Posterior cingulate gyrus (tissue), 11 donors: ENCODE measurements at places on chromosomes 12 and 14.

DNA sequence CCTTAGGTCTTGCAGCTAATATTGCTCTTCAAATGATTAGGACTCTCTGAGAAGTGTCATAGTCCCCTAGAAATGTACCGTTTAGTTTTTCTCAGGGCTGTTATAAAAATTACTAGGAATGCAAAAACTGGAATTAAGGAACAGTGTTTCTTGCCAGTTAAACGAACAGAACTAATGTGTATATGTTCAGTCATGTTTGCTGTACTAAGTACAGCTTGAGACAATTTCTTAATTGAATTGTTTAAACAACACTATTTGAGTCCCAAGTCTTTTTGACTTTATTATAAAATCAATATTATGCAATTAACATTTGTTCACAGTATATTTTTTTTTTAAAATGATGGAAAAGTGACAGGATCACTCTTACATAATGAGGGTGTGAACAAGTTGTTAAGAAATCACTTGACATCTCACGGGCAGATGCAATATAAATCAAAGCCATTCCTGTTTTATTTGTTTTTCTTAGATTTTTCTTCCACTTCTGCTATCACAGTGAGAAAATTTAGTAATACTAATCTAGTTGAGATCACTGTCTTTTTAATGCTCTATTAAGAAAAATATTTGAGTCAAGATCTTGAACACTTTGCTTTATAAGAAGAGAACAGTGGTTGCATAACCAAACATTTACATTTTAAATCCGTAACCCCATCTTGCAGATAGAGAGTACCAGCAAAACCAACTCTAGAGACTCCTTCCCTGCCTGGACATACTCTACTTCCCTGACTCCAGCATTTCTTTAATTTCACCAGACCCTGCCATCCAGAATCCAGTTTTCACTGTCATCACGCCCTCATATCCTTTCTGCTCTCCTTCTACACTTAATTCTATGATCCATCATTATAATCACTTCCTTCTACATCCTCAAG lies 140.7 kb upstream of the KITLG start:
- no peak for DNase-seq

DNA sequence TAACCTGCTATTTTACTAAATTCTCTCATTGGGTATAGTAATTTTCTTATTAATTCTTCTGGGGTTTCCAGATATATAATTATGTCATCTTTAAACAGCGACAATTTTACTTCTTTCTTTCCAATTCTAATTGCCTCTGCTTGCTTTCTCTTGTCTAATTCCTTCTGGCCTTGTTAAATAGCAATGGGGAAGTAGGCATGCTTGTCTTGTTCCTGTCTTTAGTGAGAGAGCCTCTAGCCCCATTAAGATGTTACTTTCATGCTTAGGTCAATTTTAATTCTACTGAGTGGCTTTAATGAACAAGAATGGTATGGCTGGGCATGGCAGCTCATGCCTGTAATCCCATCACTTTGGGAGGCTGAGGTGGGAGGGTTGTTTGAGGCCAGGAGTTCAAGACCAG lies 31.7 kb downstream of the LRTM2 start:
- no peak for DNase-seq

DNA sequence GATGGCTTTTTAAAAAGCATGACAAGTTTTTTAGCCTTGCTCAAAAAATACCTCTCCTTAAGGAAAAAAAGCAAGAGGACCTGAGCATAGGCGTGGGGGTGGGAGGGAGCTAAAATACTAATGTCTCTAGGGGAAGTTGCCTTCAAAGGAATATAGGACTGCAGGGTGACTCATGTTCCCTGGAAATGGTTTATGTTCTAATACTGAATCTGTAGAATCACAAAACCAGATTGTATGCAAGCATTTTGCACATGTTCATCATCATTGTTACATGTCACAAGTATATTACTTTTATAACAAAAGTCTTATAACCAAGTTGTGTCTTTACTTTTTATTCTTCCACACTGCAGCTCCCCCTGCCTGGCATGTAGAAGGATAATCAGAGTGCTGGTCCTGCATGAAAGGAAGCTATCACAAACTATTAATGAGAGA lies 36.6 kb downstream of the GPR135 start:
- DNase-seq, result no peak

DNA sequence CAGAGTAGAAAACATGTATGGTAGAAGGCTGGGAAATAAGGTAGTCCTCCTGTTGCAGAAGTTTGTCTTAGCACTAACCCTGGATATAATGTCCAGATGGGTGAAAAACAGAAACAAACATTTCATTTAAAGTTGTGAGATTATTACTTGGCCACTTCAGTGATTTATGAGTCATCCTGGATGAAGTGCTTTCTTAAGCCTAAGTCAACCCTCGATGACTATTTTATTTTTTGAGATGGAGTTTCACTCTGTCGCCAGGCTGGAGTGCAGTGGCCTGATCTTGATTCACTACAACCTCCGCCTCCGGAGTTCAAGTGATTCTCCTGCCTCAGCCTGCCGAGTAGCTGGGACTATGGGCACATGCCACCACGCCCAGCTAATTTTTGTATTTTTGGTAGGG lies 10.2 kb downstream of the DLST start:
- DNase-seq, result no peak

GRCh38 chr14:72052356-72052755 lies 120.1 kb downstream of the RGS6 start:
- no peak for DNase-seq

DNA sequence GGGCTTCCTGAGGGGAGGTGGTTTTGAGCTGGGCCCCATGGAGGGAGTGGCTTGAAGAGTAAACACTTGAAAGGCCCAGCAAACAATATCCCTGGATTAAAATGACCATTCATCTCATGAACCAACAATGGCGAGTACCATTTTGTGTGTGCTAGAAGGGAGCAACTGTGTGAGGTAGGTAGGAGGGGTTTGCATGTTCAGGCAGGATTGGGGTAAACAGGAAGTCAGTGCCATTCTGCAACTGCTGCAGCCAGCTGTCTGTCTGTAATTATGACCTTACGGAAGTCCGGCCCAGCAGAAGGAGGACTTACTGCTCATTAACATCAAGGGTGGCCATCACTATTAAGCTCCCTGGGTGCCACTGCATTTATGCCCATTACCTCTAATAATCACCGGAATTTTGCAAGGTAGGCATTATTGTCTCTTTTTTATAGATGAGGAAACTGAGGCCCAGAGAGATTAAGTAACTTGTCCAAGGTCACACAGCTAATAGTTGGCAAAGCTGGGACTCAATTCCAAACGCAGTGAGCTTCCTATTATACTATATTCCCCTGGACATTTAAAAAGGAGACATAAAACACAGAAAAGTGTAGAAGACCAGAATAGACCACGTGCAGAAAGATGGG lies 16.6 kb upstream of the IFI27L2 start:
- no peak for DNase-seq

DNA sequence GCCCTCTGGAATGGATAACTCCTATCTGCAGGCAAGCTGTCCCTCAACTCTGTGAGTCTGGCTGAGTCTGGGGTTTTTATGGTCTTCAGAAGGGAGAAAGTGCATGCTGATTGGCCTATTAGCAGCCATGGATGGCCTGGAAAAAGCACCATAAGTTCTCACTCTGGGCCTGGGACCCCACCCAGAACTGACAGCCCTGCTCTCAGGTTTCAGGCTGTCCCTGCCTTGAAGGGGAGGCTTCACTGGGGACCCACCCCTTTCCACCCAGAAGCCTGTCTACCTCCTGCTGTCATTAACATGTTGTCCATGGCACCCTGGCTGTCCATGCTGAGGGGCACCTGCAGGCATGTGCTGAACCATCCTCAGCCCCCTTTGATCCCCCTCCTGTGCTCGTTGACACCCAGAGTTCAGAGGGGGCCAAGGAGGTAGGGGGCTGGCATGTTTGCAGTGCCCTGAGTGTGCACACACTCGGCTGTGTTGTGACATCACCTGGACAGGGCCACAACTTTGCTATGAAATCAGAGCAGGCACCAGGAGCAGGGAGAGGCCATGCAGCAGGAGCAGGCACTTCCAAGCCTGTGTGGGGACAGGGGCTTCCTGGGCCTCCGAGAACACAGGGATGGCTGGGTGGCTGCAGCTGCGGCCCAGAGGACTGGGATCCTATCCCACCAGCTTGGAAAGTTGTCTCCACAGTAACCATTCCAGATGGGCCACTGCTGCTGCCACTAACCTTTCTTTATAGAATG lies 84.7 kb downstream of the ACSS3 start:
- no peak for DNase-seq

DNA sequence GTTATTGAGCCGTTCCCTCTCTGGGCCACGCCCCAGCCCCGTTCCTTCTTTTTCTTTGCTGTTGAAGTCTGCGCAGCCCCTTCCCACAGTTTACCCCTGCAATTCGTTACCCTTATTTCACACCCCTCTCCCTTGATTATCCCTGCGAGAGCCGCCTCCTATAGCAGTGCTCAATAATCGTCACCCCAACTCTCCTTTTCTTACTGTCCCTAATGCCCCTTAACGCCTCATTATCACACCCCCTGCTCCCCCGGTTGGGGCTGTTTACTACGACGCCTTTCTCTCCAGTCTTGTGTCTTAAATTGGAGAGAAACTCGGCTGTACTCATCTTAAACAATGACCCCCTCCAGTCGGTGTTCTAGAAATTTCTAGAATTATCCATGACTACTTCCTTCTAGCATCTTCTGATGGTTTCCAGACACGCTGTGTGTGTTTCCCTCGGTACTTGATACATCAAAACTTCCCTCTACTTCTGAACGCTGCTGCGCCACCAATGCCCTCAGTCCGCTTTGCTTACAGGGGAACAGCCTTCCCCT lies 713 bp upstream of the FBXL14 start:
- no peak for DNase-seq

DNA sequence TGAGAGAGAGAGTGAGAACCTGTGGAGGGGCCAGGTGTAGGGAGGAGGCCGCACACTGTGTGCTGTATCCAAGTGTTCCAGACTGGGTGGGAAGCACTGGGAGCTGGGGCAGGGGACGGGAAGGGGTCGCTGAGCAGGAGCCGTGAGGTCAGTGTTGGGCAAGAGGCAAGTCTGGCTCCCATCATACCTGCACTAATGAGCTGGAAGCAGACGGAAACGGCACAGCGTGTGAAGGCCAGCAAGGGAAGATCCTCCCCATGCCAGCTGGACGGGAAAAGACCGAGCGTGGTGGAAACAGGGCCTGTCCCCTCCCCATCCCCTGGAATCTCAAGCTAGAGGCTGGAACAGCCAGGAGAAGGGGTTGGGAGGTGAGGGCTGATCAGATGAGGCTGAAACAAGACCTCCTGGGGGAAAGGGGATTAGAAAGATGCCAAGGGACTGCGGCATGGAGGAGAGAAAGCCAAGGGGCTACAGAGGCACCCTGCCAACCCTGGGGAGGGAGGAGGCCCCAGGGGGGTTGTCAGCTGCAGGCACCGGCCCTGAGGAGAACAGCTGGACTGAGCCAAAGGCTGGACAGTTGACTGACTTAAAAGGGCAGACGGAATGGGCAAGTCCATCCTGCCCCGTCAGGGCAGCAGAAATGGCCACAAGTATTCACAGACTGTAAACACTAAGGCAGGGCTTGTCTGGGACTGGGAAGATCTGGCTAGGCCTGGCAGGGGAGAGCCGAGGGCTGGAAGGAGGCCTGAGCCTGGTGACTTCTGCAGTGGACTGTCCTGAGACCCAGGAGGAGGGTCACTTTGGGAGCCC lies 19.0 kb upstream of the LTBP2 start:
- no peak for DNase-seq

GRCh38 chr12:5510251-5510805 lies 78.4 kb downstream of the NTF3 start:
- no peak for DNase-seq

DNA sequence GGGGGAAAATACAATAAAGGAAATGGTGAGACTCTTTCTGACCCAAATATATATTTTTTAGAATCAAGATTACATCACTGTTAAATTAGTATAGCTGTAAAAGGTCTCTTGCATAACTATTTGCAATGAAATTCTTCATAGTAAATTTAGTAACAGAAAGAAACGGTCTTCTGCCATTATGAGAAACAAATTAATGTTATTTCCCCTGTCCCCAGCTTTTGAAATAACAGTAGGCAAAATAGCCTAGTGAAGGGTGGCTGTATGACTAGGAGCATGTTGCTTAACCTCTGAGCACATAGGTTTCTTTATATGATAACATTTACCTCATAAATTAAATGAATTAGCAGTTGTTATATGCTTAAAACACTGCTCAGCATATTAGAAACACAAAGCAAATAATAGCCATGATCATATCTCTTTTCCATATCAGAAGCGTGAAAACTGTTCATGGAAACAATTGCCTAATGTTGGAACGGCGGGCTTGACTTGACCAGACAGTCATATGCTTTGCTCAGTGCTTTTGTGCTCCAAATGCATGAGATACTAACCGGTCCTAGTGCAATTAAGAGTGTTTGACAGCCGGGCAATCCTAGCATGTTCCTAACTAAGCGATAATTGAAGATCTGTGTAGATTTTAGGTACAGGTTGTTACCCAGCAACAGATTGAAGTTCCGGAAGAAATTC lies 24.0 kb downstream of the BHLHE41 start:
- DNase-seq, result no peak

GRCh38 chr14:96368534-96368933 lies 5.2 kb downstream of the GSKIP start:
- no peak for DNase-seq

DNA sequence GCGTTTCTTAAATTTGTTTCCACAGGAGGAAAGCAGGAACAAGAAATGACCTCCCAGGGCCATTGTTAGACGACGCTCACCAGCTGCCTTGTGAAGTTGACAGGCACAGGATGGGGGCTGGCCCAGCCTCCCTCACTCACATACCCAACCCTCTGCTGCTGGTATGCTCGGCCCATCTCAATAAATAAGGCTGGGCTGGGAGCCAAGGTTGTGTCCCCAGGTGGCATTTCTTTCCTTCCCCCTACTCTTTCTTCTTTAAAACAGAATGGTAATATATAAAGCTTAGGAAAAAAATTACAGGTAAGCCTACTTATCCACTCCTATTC lies 93.0 kb downstream of the ACTN1 start:
- no peak for DNase-seq

GRCh38 chr12:27505109-27505508 lies 18.9 kb upstream of the PPFIBP1 start:
- DNase-seq, result no peak

DNA sequence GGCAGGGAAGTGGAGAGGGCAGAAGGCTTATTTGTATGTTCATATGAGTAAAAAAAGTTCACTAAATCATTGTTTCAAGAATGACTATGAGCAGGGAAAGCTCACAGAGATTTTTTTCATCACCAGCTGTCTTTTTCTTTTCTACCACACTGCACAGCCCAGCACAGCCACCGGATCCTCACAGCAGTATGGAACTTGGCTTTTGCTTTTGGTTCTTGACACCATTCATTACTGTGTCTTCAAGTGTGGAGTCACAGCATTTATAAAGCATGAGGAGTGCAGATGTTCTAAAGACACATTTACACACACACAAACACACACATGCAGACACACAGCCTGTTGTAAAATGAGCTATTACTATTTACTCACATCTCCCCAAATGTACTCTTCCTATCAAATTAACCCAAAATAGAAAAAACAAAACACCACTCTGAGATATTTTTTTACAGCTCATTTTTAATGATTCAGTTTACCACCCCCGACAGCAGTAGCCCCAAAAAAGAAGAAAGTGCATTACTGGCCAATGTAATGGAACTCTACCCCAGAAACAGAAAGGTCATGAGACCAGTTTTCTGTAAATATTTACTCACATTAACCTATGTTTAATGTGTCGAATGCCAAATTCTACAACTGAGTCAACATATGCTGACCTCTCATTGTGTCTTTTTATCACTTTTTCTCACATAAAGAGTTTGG lies 60.5 kb downstream of the BTG1 start:
- DNase-seq, result no peak

GRCh38 chr12:101027200-101027599 lies 182.8 kb downstream of the SLC5A8 start:
- DNase-seq, result no peak

GRCh38 chr12:83859021-83859420 lies 1053.6 kb downstream of the SLC6A15 start:
- no peak for DNase-seq

- no peak for DNase-seq
Observed at GRCh38 chr12:43288671-43289425, 263.2 kb downstream of the ADAMTS20 start.
